ENCODE measurements at places on chromosomes 7 and 10.
A peak's percentile ranks its signal among the peaks of the same experiment; 100 is the strongest.

DNA sequence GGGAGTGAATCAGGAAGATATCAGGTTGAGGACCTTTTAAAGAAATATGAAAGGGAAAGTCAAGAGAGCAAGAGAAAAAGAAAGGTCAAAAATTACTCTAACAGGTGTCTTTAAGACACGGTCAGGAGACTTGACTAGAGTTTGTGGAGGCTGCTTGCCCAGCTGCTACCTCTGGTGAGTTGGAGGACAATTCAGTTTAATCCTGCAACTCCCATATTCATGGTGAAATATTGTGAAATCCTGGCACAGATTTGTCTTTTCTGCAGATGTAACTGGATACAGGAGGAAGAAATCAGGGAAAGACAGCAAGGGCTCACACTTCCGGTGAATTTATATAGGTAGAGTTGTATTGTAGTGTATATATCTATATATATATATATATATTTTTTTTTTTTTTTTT is 93.5 kb downstream of the AKAP9 start:
- H3K27ac ChIP-seq, result no peak overlapping the region
- H3K4me1 ChIP-seq, result no peaks in the 10 kb centered on the region
- DNase-seq, result peak; percentile 68
- H3K36me3 ChIP-seq, result peaks cover 35% of the 10 kb centered on the region
- H3K4me3 ChIP-seq, result no peak overlapping the region

DNA sequence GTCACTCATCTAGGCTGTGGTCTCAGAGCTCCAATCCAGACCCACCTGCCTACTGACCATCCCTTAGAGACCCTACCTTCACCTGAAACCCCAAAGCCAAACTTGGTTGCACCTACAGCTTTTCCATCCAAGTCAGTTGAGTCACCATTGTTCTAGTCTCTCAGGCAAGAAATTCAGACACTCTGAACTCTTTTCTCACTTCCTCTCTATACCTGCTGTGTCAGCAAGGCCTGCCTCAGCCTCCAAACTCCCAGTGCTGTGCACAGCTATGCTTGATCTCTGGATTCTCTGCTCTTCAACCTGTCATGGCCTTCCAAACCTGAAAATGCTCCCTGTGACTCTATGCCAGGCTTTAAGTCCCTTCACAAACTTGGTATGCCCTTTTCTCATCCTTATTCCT is 47.4 kb upstream of the MTURN start:
- no peak overlapping the region for H3K27ac ChIP-seq
- H3K4me3 ChIP-seq, result no peak overlapping the region
- no peaks in the 10 kb centered on the region for H3K36me3 ChIP-seq

DNA sequence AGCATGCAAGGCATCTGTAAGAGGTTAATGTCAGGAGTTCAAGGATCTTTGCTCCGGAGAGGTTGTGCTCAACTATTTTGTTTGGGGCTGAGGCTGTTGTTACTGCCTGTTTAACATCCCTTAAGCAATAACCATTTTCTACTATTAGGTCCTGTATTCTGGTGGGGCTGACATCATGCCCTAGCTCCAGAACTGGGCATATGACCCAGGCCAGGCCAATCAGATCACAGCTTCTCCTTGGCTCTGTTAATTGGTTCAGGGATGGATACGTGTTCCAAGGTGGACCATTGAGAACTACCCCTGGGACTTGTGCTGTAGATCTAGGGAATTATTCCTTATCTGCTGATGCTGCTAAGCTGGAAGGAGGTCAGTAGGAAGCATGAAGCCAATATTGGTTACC is 67.0 kb downstream of the SYPL1 start:
- no peak overlapping the region for H3K27ac ChIP-seq
- H3K4me1 ChIP-seq, result peaks cover 4% of the 10 kb centered on the region
- H3K27me3 ChIP-seq, result no peaks in the 10 kb centered on the region
- no peak for DNase-seq

GRCh38 chr10:30751678-30752331 is 122.3 kb upstream of the LYZL2 start:
- DNase-seq, result peak; percentile 70
- no peaks in the 10 kb centered on the region for H3K27me3 ChIP-seq
- H3K27ac ChIP-seq, result peak overlapping the region; percentile 46
- no peaks in the 10 kb centered on the region for H3K36me3 ChIP-seq

DNA sequence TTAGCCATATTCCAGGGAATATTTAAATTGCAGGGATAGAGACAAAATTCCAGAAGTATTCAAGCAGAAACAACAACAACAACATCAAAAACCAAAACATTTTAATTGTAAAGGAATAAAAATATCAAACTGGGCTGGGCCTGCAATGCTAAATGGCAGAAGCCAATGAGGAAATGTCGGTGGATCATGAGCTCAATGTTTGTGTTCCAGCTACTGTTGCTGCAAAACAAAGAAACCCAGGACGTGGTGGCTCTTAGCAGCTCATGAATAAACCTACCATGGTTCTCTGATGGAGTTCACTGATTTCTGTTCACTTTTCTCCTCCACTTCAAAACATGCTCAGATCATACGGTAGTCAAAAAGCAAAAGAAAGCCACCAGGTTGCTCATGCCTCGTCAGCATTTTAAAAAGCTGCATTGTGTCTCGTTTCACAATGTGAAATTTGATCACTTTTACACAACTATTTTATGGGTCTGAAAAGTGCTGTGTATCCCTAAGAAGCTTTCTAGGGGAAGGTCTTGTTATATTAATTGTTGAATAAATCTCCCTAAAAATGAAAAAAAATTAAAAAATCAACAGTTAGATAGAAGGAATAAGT is 54.0 kb downstream of the ASNS start:
- no peaks in the 10 kb centered on the region for H3K27me3 ChIP-seq
- DNase-seq, result no peak
- no peaks in the 10 kb centered on the region for H3K4me1 ChIP-seq
- no peak overlapping the region for H3K27ac ChIP-seq

DNA sequence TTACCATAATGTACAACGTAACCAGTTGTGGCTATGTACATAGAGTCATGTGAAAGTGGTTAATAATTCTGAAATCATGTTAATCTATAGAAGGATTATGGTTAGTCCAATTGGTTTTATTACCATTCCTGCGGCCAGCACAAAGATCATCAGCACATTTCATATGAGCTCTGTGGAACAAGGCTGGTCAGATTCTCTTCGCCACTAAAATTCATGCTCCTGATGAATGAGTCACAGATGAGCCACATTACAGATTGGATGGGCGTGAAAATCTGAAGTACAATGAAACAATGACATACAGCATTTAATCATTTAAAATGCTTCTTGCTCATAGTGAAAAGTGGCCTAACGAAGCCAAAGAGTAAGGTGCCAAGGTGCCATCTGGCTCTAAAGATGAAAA is 716.2 kb upstream of the PHF14 start:
- no peaks in the 10 kb centered on the region for H3K4me1 ChIP-seq
- no peak for DNase-seq
- no peak overlapping the region for H3K4me3 ChIP-seq
- H3K27ac ChIP-seq, result no peak overlapping the region
- H3K36me3 ChIP-seq, result no peaks in the 10 kb centered on the region
- no peaks in the 10 kb centered on the region for H3K27me3 ChIP-seq

DNA sequence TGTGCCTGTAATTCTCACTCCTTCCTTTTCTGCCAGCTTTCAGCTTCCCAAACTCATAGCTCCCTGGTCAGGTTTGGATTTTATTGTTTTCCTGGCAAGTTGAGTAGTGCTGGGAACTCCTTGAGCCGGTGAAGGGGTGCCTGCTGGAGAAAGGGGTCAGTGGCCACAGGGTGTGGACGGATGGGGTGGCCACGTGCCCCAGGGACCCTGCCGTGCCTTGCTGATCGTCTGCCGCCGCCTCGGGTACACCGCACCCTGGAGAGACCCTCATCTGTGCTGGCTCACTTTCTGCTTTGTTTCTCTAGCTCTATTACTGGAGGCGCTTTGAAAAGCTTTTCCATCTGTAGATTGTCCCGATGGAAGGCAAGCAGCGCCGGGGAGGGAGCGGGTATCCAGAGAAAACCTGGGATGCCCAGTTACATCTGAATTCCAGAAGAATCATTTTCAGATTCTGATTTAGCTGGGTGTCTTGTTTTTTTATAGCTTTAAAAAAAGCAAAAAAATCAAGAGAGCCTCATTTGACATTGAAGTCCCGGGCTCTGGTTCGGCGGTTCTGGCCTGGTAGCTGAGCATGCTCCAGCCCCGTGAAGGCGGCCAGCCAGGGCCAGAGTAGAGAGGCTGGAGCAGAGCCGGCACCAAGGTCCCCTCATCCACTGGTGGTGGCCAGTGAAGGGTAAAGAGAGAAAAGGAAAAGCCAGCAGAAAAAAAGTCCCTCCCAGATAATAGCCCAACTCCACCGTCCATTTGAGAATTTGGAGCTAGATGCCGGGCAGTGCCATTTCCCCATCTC is 510.9 kb upstream of the FOXK1 start:
- no peak overlapping the region for H3K4me3 ChIP-seq
- H3K36me3 ChIP-seq, result no peaks in the 10 kb centered on the region
- H3K27ac ChIP-seq, result no peak overlapping the region
- H3K27me3 ChIP-seq, result no peaks in the 10 kb centered on the region

DNA sequence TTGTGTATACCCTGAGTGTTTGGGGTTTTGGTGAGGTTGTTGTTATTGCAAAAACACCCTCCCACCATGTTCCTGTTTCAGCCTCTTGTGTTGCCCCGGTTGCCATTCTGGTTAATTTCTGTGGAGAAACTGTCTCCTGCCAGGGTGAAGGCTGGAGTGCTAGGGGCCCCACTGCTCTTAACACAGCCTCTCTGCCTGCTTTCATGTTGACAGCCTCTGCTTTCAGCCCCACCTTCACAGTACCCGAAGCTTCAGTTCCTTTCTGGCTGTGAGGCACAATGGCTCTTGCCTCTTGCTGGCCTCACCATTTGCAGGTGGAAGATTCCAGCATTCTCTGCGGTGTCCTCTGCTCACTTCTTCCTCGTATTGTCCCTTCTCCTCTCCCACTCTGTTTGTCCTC is 19.2 kb downstream of the SLC18A2 start:
- no peak overlapping the region for H3K4me3 ChIP-seq
- no peaks in the 10 kb centered on the region for H3K36me3 ChIP-seq
- peaks cover 20% of the 10 kb centered on the region for H3K4me1 ChIP-seq
- no peak for DNase-seq
- H3K27me3 ChIP-seq, result no peaks in the 10 kb centered on the region

GRCh38 chr7:3548815-3549214 is 247.8 kb downstream of the SDK1 start:
- H3K4me1 ChIP-seq, result no peaks in the 10 kb centered on the region
- H3K27me3 ChIP-seq, result no peaks in the 10 kb centered on the region
- no peak for DNase-seq
- no peak overlapping the region for H3K27ac ChIP-seq

- no peak overlapping the region for H3K4me3 ChIP-seq
- peaks cover 16% of the 10 kb centered on the region for H3K4me1 ChIP-seq
- no peak overlapping the region for H3K27ac ChIP-seq
- H3K36me3 ChIP-seq, result no peaks in the 10 kb centered on the region
Observed at GRCh38 chr10:28975891-28976531, 298.7 kb downstream of the BAMBI start.

DNA sequence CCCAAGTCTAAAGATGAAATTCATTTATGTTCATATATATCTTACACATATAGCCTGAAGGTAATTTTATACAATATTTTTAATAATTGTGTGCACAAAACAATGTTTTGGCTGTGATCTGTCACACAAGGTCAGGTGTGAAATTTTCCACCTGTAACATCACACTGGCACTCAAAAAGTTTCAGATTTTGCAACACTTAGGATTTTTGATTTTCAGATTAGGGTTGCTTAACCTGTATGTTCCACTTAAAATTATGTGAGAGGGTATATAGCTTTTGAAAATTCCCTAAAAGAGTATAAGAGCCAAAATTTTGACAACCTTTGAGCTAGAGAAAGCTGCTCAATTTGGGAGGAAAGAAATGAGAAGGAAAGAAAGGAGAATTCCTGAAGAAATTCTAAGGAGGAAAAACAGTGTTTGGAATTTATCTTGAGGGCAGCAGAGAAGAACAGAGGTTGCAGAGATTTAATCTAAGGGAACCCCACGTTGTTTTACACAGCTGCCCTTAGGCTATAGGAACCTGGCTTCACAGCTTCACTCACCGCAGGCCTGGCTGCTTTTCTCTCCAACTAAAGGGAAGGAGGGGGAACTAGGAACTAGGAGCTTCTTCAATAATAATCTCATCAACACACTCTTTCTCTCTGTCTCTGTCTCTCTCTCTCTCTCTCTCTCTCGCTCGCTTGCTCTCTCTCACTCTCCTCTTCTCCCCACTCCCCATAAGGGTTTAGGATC is 8.5 kb downstream of the VOPP1 start:
- no peak overlapping the region for H3K27ac ChIP-seq
- H3K4me3 ChIP-seq, result no peak overlapping the region
- no peaks in the 10 kb centered on the region for H3K27me3 ChIP-seq
- no peak for DNase-seq
- no peaks in the 10 kb centered on the region for H3K4me1 ChIP-seq

DNA sequence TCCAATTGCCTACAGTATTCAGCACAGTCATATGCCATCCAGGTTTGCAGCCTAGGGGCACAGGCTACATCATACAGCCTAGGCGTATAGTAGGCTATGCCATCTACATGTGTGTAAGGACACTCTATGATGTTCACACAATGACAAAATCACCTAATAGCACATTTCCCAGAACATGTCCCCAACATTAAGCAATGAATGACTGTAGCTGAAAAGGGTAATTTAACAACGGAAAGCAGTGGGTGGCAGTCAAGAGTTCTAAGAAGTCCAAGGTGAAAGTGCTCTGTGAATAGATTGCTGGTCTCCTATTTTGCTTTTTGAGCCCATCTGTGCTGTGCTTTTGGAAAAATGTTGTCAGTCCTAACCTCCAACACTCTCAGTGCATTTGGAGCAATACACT is 162.6 kb downstream of the KLF6 start:
- H3K4me1 ChIP-seq, result no peaks in the 10 kb centered on the region
- H3K27me3 ChIP-seq, result no peaks in the 10 kb centered on the region
- no peak overlapping the region for H3K4me3 ChIP-seq
- no peaks in the 10 kb centered on the region for H3K36me3 ChIP-seq
- no peak for DNase-seq
- H3K27ac ChIP-seq, result no peak overlapping the region

- no peak overlapping the region for H3K27ac ChIP-seq
- H3K36me3 ChIP-seq, result no peaks in the 10 kb centered on the region
- H3K4me3 ChIP-seq, result peak overlapping the region; percentile 67
- no peaks in the 10 kb centered on the region for H3K27me3 ChIP-seq
- peaks cover 2% of the 10 kb centered on the region for H3K4me1 ChIP-seq
Observed at GRCh38 chr10:116669080-116669479, 48.3 kb downstream of the PNLIPRP2 start.

DNA sequence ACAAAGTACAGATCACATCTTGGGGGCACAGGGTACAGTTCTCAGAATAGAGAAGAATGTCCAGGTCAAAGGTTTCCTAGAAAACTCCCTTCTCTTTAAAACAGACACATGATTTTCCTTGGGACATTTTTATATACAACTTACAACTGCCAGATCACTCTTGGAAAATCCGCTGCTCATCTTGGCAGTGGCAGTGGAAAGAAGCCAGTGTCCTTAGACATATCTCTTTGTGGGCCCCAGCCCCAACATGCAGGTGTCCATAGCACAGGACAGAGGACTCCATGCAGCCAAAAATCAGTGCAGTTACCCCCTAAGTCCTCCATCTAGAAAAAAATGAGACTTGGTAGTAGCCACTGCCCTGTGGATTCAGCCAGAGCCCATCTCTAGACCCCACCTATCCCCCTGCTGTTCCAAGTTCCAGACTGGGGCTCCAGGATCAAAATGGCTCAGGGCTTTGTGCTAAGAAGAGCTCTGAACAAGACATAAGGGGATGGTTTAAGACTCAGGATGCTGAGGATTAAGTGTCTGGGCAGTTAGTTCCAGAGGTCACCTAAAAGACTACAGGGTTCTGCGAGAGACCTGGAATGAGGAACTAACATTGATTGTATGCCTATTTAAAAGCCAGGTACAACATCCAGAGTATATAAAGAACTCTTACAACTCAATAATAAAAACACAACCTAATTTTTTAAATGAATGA is 34.4 kb downstream of the HIPK2 start:
- no peaks in the 10 kb centered on the region for H3K27me3 ChIP-seq
- no peak overlapping the region for H3K27ac ChIP-seq
- no peak for DNase-seq
- H3K4me1 ChIP-seq, result peaks cover 16% of the 10 kb centered on the region
- H3K4me3 ChIP-seq, result no peak overlapping the region
- H3K36me3 ChIP-seq, result peaks cover 4% of the 10 kb centered on the region
